ENCODE measurements at places on chromosomes 7 and 10.

- DNase-seq = no peak
Observed at GRCh38 chr10:110365356-110366143, 60.8 kb upstream of the SMNDC1 start.

DNA sequence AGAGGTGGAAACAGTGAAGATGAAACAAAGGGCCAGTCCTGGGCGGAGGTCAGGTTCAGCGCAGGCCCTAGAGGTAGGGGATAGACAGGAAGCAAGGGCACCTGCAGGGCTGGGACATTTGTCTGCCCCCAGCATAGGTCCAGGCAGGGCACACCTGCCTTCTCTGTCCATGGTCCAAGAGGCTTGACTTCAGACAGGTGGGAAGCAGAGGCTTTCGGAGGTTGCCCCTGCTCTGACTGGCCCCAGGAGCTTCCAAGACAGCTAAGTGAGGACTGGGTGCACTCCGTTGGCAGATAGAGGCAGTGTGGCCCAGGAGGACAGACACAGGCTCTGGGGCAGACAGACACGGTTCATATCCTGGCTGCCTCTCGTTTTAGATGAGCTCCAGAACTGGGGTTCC lies 71.6 kb upstream of the GRB10 start:
- DNase-seq = no peak

GRCh38 chr10:127863231-127863825 lies 29.4 kb downstream of the CLRN3 start:
- no peak for DNase-seq

- no peak for DNase-seq
Observed at GRCh38 chr10:128365156-128365725, 239.0 kb upstream of the MKI67 start.

GRCh38 chr10:31622978-31623377 lies 304.0 kb downstream of the ZEB1 start:
- DNase-seq = no peak

DNA sequence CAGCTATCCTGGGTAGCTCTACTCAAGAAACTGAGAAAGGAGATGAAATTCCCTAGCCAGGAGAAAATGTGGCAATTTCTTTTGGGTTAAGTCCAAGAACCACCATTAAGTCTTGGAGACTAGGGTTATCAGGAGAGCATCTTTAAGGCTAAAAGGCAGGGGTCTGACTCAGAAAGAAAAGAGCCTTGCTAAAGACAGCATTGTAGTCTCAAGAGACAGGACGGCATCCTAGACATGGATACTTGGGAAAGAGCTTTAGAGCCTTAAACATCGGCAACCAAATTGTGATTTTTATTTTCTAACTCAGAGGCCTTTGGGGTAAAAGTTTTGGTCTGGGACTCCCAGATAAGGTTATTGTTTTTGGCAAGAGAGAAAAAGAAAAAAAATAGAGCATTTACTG lies 83.1 kb downstream of the FAS start:
- DNase-seq = no peak

GRCh38 chr7:105444342-105444987 lies 55.7 kb upstream of the SRPK2 start:
- DNase-seq = no peak

GRCh38 chr7:2566890-2567678 lies 8.3 kb downstream of the IQCE start:
- DNase-seq = no peak
